ENCODE measurements at places on chromosomes 7 and 10. TPM values are rescaled to one million over a fixed set of nuclear protein-coding genes. Genes with fewer than 3 reads are reported as not detected.

- peak; percentile 59 for ATAC-seq
Observed at GRCh38 chr10:52313933-52314821, at the start of gene DKK1. TSS of gene DKK1 (plus strand) at chr10:52314281. CDS start at chr10:52314435, 154 bp downstream.

GRCh38 chr7:106425017-106425719, 140.4 kb upstream of the NAMPT start:
- peak; percentile 88 for ATAC-seq

- ATAC-seq, result no peak
Observed at GRCh38 chr7:92436612-92437445, 10.5 kb upstream of the GATAD1 start.

DNA sequence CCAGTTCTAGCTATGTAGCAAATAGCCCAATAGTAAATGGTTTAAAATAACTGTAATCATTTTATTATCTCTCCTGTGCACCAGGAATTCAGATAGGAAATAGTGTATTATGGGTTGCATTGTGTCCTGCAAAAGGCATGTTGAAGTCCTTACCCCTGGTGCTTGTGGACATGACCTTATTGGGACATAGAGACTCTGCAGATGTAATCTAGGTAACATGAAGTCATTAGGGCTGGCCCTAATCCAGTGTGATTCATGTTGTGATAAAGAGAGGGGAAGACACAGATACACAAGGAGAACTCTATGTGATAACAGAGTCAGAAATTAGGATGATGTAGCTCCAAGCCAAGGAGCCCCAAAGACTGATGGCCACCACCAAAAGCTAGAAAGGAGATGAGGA, 462.8 kb downstream of the GALNT17 start:
- ATAC-seq, result no peak

DNA sequence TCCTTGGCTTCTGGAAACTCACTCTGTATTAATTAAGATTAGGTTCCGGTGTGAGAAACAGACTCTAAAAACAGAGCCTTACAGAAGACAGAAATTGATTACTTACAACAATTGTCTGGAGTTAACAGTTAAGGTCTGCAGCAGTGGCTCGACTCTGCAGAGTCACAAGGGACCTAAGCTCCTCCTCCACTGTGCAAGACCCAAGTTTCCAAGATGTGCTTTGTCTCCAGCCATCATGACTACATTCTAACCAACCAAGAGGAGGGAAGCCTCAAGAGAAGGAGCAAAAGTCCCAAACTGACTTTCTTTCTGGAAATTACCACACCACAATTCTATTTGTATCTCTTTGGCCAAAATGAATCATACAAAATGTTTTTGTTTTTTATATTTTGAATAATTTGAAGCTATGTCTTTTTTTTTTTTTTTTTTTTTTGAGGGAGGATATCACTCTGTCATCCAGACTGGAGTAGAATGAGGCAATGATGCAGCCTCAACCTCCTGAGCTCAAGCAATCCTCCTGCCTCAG, 14.2 kb upstream of the ODAD2 start:
- no peak for ATAC-seq

DNA sequence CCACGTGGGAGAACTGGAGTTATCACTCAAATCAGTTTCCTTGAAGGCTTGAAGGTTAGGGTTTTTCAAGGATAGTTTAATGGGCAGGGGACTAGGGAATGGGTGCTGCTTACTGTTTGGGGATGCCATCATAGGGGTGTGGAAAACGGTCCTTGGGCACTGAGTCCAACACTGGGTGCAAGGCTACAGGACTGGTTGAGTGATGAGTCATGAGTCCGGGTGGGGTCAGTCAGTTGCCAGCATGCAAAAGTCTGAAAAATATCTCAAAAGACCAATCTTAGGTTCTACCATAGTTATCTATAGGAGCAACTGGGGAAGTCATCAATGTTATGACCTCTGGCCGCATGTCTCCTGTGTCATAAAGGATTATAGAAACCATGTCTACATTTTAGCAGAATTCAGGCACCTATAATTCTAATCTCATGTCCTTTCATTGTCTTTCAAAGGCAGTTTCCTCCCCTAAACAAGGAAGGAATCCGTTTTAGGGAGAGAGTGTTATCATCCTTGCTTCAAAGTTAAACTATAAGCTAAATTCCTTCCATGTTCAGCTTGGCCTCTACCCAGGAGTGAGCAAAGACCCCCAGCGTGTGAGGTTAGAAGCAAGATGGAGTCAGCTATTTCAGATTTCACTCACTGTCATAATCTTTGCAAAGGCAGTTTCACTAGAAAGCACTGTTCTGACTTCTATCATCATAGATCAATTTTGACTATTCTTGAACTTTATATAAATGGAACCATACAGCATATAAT, 94.5 kb downstream of the COL26A1 start:
- no peak for ATAC-seq

GRCh38 chr10:52533986-52534385, 219.9 kb downstream of the DKK1 start:
- ATAC-seq, result no peak

- ATAC-seq, result no peak
Observed at GRCh38 chr7:133434246-133434865, 181.5 kb downstream of the EXOC4 start.

GRCh38 chr10:118808601-118809356, 54.0 kb upstream of the CACUL1 start:
- ATAC-seq, result no peak

The PIP gene
- total RNA-seq, result not detected

The WEE2 gene
- total RNA-seq, result not detected

The MARVELD1 gene
- 33.8 TPM for total RNA-seq

Measured in gastroesophageal sphincter (tissue), 4 donors.